Activated CD8-positive, alpha-beta memory T cell treated with anti-CD3 and anti-CD28 coated beads for 1 hour (primary cell): ENCODE measurements at places on chromosomes 6 and 20.

GRCh38 chr6:30824698-30825097 lies 59.6 kb upstream of the DDR1 start:
- DNase-seq: no peak

DNA sequence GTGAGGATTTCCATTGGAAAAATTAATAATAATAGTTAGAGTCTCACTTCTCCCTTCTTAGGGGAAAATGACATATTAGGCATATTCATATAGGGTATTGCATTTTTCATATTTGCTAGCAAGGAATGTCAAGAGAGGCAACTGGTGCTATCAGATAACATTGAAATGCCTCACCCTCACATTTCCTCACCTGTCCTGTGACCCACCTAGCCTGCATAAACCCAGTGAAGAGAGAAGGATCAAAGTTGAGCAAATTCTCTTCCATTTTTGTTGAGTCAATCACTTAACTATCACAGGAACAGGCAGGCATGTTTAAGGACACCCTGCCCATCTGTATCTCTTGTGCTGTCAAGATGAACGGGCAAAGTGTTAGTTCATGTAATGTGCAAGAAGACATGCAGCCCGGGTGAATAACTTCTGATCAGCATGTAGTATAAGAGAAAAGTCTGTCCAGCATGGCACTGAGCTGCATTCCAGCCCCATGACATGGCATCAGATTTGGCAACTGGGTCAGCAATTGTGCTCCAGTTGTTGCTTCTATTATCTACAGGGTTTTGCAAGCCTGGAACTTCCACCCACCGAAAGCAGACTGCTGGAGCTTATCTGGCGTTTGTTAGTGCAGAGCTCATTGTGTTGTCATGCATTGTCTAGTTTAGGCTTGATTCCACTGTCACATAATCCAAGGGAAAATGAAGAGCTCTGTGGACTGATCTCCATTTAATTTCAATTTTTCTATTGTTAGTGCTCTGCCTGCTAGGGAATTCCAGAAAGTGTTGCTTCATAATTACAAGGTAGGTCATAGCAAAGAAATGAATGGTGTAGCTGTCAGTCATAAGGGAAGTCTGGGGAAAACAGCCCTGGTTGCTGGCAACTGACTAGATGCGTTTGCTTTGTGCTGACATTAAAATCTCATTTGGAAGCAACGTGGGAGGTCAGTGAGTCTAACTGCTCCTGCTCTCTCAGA lies 138.4 kb upstream of the TNFAIP3 start:
- DNase-seq: no peak

DNA sequence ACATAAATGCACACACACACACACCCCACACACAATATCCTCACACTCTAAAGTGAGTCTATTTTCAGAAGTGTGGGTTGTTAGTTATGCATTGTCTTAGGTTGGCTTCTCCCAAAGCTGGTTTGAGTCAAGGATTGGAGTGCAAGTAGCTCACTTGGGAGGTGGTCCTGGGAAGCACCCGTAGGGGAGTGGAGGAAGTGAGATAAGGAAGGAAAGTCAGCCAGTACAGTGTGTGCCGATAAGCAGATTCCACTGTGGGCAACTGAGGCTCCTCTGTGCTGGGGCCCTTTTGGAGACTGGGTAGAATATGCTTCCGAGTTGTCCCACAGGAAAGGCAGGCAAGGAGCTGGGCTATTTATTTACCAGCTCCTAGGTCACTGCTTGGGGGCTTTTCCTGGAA lies 67.2 kb downstream of the PLCB4 start:
- no peak for DNase-seq

GRCh38 chr6:72657407-72658197 lies 35.7 kb downstream of the KCNQ5 start:
- DNase-seq: no peak

GRCh38 chr20:56247954-56248782 lies at the start of gene MC3R:
TSS of gene MC3R (plus strand) at chr20:56248732. CDS start at chr20:56248844, 112 bp downstream.
- DNase-seq: no peak

DNA sequence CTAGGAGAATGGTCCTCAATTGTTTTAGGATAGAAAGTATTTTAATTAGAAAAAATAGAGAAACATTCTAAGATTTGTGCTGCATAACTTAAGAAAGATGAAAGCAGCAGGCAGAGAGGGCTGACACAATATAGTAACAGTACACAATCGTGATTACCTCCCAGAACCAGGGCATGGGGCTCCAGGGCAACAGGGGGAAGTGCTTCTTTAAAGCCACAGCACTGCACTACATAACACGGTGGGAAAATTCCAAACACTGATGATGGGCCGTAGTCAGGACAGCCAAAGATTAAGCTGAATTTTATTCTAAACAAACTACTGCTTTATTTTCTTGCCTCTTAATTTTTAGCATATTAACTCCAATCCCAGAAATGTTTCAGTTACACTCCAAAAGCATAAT lies 14.4 kb downstream of the EXOC2 start:
- no peak for DNase-seq

DNA sequence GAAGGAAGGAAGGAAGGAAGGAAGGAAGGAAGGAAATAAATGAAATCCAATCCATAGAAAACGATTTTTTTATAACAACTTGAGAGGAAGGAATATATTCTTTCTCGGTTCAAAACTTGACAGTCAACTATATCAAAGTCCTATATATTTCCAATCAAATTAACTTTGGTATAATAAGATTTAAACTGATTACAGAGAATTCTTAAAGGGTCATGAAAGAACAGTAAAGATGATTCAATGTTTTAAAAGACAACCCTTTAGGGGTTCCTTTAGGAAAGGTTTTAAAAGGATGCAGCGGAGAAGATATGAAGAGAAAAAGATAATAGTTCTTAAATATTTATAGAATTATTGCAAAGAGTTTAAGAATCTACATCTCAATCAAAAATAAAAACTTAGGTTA lies 61.2 kb downstream of the ME1 start:
- no peak for DNase-seq

DNA sequence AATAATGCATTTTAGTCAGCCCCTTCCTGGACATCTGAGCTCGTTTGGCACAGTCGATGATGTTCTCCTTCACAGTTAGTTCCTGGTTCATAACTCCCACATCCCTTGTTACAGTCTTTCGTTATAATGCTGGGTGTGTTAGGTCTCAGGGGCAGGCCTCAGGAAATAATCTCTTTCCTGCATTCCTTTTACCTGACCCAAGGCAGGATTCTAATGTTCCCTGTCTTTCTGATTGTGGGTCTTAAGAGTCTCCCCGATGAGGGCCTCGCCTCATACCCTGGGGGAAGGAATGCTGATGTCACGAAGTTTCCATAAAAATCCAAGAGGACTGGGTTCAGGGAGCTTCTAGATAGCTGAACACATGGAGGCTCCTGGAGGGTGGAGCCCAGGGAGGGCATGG lies 104.0 kb upstream of the CARMIL1 start:
- DNase-seq: no peak

DNA sequence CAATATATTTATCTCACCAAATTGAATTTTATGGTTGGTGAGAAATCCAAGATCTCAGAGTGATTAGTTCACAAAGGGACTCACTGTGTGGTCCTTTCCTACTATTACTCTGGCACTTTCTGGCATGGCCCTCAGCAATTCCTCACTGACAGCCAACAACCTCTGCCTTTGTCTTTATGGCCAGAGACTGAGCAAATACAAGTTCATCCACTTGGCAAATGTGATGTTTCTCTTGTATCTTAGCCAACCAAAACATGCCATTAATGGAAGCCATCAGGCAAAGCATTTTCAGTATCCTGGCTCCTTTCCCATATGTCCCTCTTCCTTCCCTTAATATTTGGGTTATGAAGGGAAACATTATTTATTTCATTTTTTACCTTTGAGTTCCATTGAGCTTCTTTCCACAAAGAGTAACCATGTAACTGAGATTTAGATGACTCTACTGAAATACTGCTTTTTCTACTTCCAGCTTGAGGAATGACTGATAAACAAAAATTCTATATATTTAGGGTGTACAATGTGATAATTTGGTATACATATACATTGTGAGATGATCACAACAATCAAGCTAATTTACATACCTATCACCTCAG lies 30.8 kb upstream of the SMLR1 start:
- DNase-seq: no peak

- no peak for DNase-seq
Measured at GRCh38 chr20:33969563-33969962, 24.1 kb upstream of the RALY start.

DNA sequence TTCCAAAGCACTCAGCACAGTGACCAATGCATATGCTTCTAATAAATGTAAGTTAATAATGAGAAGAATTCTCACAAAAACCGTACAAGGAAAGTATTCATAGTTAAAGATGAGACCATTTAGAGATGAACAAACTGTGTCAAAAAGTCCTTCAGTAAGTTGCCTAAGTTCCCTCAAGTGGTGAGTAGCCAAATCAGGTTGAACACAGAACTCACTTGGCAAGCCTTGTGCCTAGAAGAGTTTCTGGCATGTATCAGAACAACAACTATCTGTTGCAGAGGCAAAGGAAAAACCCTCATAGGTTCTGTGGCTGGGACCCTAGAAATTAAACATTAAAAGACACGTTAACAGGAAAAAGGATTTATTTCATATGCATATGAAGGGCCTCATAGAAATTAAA lies 129.6 kb upstream of the DOK5 start:
- DNase-seq: no peak

DNA sequence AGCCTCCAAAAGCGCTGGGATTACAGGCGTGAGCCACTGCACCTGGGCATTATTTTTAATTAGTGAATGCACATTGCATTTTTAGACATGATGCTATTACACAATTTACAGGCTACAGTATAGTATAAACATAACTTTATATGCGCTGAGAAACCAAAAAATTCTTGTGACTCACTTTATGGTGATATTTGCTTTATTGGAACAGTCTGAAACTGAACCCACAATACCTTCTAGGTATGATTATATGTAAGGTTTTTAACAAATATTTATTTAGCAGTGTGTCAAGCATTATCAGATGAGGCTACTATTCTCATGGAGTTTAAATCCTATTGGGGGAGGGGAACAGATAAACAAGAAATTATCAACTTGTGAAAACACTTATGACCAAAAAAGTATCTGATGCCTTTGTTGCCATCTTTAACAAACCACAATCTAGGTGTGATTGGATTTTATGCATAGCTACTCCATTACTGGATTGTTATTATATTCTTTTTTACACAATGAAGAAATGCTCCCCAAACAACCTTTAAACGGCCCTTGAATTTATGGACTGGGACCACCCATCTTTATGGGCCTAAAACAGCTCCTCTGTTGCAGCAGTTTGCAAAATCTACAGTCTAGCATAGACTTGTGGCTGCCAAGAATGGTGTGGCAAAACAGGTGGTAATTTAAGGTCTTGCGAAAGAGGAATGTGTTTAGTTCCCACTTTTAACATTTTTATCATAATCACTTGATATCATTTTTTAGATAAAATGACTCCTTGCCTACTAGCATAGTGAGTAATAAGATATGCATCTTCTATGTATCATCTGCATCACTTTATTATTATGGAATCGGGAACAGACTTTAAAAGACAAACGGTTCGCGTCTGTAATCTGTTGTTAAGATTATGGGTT lies 159.2 kb upstream of the C6orf118 start:
- no peak for DNase-seq

GRCh38 chr6:157891544-157892362 lies 68.7 kb downstream of the SNX9 start:
- no peak for DNase-seq

DNA sequence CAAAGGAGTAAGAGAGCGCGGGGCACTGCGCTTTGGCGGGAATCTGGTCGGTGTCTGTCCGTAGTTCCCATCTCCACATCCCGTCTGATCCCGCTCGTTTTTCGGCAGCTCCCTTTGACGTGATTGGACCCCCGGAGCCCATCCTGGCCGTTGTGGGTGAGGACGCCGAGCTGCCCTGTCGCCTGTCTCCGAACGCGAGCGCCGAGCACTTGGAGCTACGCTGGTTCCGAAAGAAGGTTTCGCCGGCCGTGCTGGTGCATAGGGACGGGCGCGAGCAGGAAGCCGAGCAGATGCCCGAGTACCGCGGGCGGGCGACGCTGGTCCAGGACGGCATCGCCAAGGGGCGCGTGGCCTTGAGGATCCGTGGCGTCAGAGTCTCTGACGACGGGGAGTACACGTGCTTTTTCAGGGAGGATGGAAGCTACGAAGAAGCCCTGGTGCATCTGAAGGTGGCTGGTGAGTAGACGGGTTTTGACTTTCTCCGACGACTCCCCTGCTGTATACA lies 1.4 kb downstream of the BTN1A1 start:
- DNase-seq: peak; percentile 10

GRCh38 chr6:135162678-135163439 lies 18.2 kb upstream of the MYB start:
- DNase-seq: no peak

GRCh38 chr6:158095031-158095430 lies 73.0 kb downstream of the SERAC1 start:
- DNase-seq: no peak

GRCh38 chr6:152977556-152977955 lies 5.3 kb downstream of the FBXO5 start:
- DNase-seq: no peak

GRCh38 chr6:32597024-32597423 lies 7.4 kb upstream of the HLA-DRB1 start:
- no peak for DNase-seq

DNA sequence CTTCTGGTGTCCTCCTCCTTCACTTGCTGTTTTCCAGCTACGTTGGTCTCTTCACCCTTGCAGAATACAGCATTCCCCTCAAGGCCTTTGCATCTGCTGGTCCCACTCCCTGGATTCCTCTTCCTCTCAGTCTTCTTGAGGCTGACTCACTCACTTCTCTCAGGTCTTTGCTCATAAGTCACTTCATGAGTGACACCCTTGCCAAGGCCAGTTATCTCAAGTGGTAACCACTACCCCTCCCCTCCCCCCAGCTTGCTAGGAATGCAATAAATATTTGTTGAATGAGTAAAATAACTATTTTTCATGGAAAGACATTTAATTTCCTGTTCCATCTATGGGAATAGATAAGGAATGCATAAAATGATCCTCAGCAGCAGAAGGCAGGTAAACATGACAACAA lies 131.7 kb downstream of the PLCB4 start:
- no peak for DNase-seq

GRCh38 chr6:41274256-41274655 lies 12.2 kb downstream of the TREM1 start:
- DNase-seq: no peak

GRCh38 chr6:68040312-68040778 lies 594.7 kb upstream of the ADGRB3 start:
- no peak for DNase-seq

DNA sequence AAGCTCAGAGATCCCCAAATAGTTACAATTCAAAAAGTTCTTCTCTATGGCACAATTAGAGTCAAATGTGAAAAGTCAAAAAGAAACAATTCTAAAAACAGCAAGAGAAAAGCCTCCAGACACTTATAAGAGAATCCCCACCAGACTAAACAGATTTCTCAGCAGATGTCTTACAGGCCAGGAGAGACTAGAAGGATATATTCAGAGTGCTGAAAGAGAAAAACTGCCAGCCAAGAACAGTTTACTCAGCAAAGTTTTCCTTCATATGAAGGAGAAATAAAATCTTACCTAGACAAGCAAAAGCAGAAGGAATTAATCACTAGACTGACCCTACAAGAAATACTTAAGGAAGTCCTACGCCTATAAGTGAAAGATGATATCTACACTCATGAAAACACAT lies 176.1 kb upstream of the OPRM1 start:
- no peak for DNase-seq

- no peak for DNase-seq
Measured at GRCh38 chr20:10636326-10636818, 37.4 kb downstream of the JAG1 start.
